Effector memory CD4-positive, alpha-beta T cell (primary cell): ENCODE measurements at places on chromosomes 7 and 10.

DNA sequence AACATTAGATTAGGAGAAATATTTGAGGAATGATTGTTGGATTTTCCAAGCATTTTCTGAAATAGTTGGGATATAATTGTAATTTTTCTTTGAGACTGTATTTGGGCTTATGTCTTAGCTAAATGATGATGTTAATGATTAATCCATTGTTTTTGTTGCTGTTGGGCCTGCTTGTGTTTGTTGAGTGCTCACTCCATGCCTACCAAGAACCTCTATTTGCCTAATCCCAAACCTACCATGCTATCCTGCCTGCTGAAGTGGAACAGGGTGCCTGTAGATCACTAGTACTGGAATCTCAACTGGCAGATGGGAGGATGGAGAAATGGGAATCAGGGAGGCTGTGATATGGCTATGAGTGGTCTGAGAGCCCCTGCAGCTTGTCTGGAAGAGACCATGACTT is 565.5 kb downstream of the SORCS3 start:
- no peak for DNase-seq

GRCh38 chr7:73436031-73436929 is 2.7 kb downstream of the FZD9 start:
- no peak for DNase-seq

- DNase-seq: no peak
Measured at GRCh38 chr10:35781643-35782035, 139.5 kb upstream of the FZD8 start.

- DNase-seq: no peak
Measured at GRCh38 chr7:21947056-21947455, 1.4 kb upstream of the CDCA7L start.

GRCh38 chr7:150755473-150756099 is 18.4 kb downstream of the GIMAP5 start:
- peak; percentile 74 for DNase-seq

DNA sequence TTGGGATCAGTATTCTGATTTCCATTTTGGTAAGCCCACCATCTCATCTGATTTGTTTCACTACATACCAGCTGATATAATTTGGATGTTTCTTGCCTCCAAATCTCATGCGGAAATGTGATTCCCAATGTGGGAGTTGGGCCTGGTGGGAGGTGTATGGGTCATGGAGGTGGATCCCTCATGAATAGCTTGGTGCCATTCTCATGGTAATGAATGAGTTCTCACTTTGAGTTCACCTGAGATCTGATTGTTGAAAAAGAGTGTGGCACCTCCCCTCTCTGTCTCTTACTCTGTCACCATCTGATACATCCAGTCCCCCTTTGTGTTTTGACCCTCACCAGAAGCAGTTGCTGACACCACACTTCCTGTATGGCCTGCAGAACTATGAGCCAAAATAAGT is 347.3 kb downstream of the ARL4A start:
- DNase-seq: no peak

DNA sequence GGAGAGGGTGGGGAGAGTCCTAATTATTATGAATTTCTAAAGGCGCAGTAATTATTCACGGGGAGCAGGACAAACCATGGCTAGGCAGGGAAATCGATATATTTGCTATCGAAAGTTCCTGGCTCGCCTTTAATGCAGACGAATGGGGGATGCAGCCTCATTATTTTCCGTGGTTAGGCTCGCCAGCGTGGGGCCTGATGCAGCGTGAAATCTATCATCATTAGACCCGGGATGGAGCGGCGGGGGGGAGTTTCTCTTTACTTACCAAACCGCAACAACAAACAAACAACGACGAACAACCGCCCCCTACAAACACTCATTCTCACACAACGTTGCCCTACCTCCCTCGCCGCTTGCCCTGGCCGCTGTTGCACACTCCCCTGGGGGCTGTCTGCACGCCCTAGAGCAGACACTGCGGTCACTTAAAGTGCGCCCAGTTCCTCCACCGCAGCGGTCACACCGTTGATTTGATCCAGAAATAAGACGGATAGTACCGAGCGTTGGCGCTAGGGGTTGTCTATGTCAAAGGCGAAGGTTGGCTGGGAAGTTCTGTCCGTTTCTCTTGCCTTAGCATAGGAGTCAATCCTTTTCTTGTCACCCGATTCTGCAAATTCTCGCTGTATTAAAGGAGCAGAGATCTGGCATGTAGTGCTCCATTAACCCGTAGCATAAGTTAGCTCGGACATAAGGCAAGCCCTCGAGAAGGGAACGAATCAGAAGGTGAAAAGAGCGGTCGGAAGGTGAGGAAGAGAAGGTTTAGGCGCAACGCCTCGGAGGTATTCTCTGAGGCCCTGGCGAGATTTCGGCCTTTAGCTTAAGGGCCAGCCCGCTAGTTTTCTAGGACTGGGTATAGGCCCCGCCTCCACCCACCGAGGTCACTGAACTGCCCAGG is 10.4 kb downstream of the NXPH1 start:
- no peak for DNase-seq

DNA sequence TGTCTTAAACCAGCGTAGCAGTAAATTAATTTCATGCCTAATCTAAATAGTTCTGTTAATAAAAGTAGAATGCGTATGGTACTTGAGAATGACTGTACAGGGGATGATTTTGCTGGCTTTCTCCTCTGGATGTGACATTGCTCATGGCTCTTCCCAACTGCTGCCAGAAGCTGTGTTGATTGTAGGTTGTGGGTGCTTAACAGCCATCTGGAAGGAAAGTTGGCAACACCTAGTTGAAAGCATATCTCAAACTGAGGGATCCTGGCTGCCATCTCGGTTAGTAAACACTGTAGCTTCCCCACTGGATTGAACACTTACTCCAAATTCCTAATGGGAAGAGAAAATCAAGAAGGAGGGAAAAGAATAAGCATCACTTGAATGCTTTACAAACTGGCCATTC is 130.9 kb downstream of the NXPH1 start:
- DNase-seq: no peak
